GM12891 (cell line): ENCODE measurements at places on chromosomes 12 and 14.

DNA sequence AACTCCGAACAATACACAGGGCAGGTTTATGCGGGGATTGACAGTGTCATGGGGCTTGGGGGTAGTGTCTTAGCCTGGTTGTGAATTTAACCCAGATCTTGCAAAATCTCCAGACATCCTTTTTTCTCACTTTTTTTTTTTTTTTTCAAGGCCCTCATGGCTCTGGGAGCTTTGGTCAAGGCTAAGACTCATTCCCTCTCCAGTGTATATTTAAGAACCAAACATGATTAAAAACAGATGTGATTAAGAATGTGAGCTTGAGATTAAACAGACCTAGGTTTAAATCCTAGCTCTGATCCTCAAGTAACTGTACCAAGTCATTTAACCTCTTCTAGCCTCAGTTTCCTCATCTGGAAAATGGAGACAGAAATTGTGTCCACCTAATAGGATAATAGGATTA lies 151.7 kb upstream of the FUT8 start:
- no peak for DNase-seq

- DNase-seq: no peak
These were observed 1.1 kb upstream of the NUDT4 start for GRCh38 chr12:93376436-93377251.

- DNase-seq: no peak
These were observed 9.2 kb upstream of the PALS1 start for GRCh38 chr14:67232066-67232465.

DNA sequence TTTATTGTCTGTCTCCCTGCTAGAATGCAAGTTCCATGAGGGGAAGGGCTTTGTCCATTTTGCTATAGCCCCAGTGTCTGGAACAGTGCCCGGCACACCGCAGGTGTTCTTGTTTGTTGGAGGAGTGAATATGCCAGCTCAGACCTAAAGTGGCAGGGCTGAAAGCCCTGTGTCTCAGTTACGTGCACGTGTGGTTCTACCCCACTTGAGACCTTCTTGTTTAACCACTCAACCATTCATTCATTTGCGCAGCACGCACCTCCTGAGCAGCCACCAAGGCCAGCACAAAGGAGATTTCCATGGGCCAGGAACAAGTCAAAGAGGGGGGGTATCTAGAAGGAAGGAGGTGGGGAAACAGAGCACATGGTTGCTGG lies 338.0 kb upstream of the FKBP4 start:
- DNase-seq: no peak

GRCh38 chr12:61282790-61283575 lies 977.2 kb upstream of the USP15 start:
- DNase-seq: no peak

- no peak for DNase-seq
These were observed 227.7 kb downstream of the FSCB start for GRCh38 chr14:44279357-44279756.

- DNase-seq: no peak
These were observed 118.9 kb downstream of the SLC25A47 start for GRCh38 chr14:100442036-100442435.

DNA sequence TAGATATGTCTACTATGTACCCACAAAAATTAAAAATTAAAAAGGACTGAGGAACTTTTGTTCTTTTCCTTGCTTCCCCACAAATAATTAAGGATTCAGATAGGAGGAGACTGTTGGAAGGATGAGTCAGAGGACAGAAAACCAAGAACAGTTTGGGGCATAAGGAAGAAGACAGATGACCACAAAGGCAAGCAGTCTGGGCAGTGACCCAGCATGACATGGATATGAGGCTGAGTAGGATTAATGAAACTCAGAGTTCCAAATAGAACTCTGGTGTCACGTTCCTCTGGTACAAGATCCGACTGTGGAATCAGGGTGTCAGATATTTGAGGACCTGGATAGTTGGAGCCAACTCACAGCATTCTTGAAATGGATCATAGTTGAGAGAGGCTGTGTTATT lies 89.3 kb upstream of the SLC38A4 start:
- no peak for DNase-seq

- DNase-seq: peak; percentile 18
These were observed 169.0 kb upstream of the EEA1 start for GRCh38 chr12:93098077-93098476.

GRCh38 chr14:39857376-39858055 lies 425.3 kb upstream of the FBXO33 start:
- DNase-seq: no peak

DNA sequence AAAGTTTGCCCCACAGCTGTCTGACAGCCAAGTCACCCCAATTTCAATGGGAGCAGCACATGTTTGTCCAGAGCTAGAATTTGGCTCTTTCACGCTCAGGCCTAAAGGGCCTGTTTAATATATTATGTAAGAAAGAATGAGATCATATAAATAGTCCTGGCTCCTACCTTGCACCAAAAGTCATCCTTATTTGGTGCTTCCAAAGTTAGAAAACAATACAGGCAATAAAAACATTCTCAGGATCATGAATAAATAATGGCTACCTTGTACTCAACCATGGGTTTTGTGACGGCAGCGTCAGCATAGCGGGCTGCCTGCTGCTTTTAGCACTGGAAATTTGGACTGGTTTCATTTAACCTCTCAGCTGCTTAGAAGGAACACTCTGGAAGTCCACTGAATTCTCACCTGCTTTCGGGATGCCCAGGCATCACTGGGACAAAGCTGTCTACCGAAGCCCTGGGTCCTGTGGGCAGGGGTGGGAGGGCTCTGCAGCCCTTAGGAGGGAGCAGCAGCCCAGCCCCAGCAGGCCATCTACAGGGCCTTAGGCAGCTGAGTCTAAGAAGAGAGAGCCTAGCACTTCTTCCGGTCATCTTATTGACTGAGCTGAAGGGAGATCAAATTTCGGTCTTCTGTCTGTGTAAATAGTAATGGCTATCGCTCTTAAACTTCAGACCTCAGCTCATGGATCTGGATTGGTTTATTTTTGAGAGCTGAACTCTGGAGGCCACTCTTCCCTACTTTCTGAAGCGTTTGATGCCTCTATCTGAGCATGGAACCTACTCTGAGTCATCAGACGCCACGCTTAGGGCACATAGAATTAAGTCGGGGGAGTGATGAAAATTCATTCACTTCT lies 106.5 kb downstream of the SAMD4A start:
- no peak for DNase-seq

DNA sequence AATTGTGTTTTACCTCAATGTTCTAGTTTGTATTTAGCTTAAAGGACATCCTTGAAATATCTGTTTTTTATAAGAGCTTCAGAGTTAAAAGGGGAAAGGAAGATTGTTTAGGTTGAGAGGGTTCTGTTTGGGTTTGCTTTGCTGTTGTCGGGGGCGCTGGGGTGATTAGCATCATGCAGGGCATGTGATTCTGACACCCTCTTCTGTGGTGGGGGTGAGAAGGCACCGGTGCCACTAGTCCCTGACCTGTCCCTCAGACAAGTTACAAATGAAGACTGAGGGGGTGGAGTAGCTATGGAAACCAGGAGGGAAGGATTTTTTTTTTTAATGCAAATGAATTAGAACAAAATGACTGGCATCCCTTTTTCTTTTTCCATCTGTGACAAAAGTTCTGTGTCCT lies 291.3 kb downstream of the RPAP3 start:
- no peak for DNase-seq

DNA sequence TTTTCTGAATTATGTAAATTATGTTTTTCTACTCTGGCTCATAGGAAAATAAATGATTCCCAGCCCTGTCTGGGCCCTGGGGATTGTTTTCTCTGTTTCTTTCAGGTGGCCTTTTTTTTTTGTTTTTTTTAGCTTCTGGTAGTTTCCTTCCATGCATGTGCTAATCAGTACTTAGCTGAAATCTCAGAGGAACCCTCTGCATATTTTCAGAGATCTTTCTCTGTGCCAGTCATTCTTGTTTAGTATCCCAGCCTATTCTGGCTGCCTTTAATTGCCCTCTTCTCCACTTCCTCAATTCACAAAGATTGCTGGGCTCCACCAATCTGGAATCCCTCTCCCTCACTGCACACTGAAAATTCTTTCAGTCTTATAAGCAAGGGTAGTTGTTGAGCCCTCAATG lies 46.9 kb downstream of the CNOT2 start:
- no peak for DNase-seq

- no peak for DNase-seq
These were observed 8.0 kb downstream of the CNOT2 start for GRCh38 chr12:70251226-70251625.

GRCh38 chr12:50099302-50100008 lies 4.4 kb upstream of the GPD1 start:
- DNase-seq: no peak

DNA sequence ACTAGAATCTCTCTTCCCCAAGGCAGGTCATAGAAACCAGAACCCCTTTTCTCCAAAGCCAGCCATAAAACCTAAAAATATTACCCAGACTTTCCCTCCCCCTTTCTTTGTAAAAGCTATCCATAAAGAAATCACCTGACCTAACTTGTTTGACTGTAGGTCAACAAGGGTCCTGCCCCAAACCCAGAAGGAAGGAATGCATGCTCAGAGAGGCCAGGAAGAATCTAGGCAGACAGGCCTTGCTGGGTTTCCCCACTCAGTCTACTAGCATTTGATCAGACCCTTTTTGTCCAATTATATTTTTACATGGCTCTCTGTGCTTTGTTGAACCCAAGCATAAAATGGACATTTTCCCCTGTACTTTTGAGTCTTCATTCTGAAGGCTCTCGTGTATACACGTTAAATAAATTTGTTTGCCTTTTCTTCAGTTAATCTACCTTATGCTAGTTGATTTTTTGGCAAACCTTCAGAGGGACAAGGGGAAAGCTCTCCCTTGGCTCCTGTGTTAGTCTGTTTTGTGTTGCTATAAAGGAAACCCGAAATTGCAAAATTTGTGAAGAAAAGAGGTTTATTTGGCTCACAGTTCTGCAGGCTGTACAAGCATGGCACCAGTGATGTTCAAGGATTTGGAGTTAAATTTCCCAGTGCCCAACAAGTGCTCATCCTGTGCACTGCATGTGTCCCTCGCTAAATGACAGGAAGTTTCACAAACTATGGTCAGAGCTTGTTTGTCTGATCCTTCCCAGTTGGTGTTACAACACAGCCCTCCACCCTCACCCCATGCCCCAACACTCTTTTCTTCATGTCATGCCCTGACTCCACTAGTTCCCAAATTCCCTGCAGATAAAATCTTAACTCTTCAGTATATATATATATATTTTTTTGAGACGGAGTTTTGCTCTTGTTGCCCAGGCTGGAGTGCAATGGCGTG lies 14.2 kb upstream of the RASSF3 start:
- DNase-seq: no peak

GRCh38 chr14:70416338-70416724 lies 559 bp downstream of the SYNJ2BP start:
- DNase-seq: no peak

- DNase-seq: no peak
These were observed 110.4 kb downstream of the DAD1 start for GRCh38 chr14:22478670-22479069.

DNA sequence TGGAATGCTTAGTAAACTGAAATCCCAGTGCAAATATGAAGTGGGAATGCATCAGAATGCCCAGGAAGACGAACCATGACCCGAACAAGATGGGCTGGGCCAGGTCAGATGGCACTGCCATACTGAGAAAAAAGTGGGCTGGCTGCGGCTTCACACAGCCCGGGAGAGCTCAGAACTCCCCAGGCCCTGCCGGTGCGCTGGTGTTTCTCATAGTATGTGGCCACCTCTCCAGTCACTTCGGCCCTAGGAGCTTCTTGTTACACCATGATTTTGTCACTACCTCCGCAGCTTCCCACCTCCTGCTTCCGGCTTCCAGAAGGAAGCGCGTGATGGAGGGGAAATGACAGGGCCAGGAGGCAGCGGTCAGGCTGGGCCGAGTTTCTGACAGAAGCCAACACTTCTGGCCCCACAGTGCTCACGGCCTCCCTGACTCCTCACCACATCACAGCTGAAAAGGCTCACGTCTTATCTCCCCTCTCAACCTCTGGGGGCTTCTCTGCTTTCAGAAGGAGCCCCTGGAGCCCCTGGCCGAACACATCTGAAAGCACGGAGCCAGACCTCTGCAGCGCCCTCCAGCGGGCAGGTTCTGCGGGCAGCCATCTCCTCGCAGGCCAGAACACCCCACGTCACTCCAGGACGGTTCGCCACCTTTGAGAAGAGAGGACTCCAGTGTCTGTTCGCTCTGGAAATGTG lies 30.7 kb downstream of the DAD1 start:
- no peak for DNase-seq

- DNase-seq: no peak
These were observed 101.4 kb downstream of the PLEKHA5 start for GRCh38 chr12:19230896-19231295.

GRCh38 chr14:61091657-61092273 lies 110.7 kb downstream of the SLC38A6 start:
- no peak for DNase-seq

- DNase-seq: no peak
These were observed 3.2 kb upstream of the DYNC1H1 start for GRCh38 chr14:101961011-101961721.

- no peak for DNase-seq
These were observed 8.1 kb downstream of the CIT start for GRCh38 chr12:119868992-119869391.

DNA sequence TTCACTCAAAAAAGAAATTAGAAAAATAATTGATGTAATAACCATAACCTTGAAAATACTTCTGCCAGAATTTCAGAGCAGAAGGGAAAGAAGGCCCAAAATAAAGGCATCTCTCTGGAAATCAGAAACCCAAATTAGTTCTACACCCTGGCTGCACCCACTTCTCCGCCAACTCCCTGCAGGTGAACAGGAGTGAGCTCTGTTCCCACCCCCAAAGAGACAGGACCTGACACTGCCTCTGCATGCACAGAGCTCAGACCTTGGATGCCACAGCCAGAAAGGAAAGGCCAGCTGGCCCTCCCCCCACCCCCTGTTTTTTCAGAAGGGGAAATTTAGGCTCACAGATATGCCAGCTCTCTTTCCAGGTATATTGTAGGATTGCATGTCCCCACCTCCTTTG lies 228.2 kb downstream of the BCL11B start:
- no peak for DNase-seq

DNA sequence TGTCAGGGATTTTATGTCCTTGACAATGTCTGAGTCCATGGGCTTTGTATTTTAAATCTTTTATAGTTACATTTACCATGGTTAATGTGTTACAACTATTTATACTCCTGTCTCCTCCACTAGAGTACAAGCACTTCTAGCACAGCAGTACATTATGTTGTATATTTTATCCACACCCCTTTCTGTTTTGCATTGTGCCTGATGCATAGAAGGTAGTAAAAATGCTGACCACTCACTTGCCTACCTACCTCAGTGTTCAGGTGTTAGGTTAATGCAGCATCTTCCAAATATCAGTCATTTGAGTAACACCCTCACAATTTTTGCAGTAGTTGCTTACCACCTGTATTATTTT lies 31.1 kb upstream of the SLC38A2 start:
- DNase-seq: no peak

DNA sequence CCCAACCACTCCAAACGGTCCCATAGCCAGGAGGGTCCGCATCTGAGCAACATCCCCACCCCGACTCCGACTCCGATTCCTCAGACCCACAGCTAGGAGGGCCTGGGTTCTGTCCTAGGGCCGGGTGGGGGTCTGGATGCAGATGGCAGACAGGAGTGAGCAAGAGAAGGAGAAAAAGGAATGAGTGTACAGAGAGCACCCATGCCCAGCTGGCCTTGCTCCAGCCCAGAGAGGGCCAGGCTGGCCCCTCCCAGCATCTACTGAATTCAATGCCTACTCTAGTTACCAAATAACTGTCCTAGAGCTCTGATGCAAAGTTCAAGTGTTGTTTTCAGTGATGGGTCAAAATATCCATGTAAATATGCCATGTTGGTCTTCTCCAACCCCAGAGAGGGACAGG lies 40.8 kb downstream of the VDR start:
- no peak for DNase-seq

GRCh38 chr14:51284241-51284640 lies 44.2 kb downstream of the TMX1 start:
- no peak for DNase-seq

GRCh38 chr12:113643177-113643974 lies 171.7 kb upstream of the LHX5 start:
- DNase-seq: no peak
